ENCODE measurements at places on chromosomes 1 and 21.

- DNase-seq = peak; percentile 83
Observed at GRCh38 chr1:12124693-12125421, 41.9 kb upstream of the TNFRSF1B start.

GRCh38 chr1:245751116-245751515 is 596.3 kb downstream of the KIF26B start:
- DNase-seq = no peak

DNA sequence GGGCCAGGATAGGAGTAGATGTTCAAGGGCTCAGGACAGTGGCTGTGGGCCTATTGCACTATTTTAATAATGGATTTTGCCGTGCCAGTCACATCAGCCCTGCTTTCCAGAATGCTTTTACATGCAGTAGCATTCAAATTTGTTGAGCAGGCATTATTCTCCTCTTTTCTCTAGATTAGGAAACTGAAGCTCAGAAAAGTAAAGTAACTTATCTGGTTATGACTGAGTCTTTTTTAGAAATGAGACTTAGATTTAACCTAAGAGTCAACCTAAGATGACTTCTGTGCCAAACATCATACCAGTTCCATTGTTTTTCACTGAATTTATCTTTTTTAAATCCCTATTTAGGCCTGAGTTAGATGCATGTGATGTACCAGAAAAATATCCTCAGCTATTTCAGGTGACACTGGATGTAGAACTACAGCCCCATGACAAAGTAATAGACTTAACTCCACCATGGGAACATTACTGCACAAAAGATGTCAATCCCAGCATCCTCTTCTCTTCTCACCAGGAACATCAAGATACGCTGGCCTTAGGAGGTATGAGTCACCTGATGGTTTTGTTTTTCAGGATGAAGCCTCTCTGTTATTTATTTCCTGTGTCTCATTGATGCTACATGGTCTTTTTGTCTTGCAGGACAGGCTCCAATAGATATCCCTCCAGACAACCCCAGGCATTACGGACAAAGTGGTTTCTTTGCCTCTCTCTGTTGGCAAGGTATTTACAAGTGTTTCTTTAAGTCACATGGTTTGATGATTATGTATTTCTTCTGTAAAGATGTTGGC is 31.4 kb upstream of the LEPR start:
- no peak for DNase-seq

DNA sequence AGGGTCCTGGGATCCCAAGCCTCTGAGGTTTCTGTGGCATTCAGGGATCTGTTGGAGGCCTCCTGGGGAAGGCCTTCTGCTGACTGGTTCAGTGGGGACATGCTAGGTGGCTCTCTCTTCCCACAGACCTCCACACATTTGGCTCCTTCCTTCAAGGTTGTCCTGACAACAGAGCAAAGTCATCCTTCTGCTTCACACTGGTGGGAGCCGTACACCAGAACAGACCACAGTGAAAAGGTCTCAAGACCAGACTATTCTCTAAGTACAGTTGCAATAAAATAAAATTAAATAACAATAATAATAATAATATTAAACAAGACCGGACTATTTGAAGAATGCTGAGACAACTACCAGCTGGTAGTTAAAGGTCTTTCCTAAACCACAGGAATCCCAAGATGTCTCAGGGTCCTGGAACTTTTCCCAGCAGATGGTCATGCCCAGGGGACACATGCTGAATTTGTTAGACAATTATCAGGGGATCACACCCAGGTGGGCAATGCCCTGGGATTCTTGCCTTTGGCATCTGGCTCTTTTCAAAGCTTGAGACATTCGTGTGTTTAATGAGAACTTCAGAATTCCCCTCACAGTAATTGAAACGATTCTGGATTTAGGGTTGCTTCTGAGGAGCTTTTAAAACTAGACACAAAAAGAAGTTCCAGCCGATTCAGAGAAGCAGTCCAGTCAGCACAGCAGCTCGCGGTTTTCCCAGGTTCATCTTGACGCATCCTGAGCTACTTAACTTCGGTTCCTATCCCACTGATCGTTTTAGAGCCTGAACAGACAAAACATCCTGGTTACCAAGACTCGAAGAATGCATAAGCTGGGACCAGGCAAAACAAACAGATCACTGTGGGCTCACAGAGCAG is 22.9 kb downstream of the HTR1D start:
- no peak for DNase-seq

DNA sequence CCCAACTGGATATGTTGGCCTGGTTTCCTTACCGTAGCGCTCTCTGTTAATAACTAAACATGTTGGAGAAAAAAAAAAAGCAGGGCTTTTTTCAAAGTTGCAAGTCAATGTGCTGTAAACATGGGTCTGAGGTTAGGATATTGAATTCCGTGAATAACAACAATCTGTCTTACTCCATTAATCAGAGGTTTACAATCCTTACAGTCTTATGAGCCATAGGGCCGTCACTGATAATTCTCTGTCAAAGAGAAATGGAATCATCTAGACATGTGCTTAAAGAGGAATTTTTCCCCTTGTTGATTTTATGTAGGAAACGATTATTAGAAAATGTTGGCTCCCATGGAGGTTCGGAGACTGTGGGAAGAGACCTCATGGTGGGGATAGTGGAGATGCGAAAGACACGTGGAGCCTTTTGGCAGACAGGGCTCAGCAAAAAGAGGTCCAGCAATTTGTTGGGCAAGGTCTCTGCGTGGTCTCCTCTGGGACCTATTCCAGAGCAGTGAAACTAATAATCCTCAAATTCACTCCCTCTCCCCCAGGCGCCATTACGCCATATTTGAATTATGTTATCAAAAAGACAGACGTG is 83.5 kb upstream of the CLDN14 start:
- DNase-seq = no peak

DNA sequence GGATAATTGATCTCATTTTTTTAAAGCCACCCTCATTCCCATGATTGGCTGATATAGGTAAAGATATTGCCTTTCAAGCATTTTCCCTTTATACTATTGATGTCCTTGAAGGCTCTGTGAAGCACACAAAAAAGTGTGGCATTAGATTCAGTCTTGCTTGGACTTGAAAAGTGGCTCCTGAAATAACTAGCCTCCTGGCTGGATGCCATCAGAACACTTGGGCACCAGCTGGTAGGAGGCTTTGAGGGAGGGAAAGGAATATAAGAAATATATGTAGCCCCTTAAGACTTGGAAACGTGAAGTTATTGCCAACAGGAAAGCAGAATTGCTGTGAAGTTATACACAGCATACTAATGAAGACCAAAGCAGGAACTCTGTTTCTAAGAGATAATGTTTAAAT is 14.1 kb downstream of the MTR start:
- DNase-seq = no peak

GRCh38 chr1:199580300-199580699 is 447.2 kb upstream of the NR5A2 start:
- no peak for DNase-seq

GRCh38 chr1:192629612-192630011 is 6.3 kb upstream of the RGS13 start:
- DNase-seq = no peak

DNA sequence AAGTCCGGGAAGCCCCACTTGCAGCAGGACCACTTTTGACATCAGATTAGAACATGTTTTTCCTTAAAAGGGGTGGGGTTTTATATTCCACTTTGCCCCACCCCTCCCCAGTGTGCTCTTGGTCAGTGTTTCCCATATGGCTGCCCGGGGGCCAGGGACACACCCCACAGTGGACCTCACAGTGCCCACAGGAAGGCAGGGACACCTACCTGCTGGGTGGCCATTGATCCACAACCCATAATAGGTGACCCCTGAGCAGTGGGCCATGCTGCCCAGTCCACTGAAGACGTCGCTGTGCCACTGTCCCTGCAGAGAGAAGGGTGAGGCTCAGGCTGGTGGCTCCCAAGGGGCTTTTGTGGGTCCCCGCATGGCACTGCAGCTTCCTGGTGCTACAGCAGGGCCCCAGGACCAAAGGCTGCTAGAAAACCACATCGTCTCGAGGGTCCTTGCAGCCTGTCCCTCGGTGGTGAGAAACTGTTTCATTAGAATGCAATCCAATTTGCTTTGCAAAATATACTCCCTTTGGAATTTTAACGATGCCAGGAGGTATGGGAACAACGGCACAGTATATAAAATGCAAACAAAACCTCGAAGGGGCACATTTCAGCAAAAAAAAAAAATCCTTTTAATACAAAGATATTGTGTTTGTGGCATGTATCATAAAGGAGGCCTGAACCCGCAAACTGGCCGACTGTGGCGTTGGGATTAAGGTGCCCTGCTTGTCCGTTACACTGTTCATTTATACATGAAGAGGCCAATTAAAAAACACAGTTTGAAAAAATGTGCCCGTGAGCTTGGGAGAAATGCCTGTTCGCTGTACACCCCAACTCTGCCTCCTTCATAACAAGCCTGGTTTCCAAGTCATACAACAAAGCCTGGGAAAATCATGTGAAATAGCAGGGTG is 16.9 kb downstream of the MORN1 start:
- DNase-seq = no peak

- DNase-seq = no peak
Observed at GRCh38 chr1:86365896-86366295, 30.2 kb downstream of the ODF2L start.

GRCh38 chr1:58465176-58465575 is 81.3 kb downstream of the OMA1 start:
- no peak for DNase-seq

- DNase-seq = peak; percentile 36
Observed at GRCh38 chr1:156804572-156805243, 11.9 kb downstream of the SH2D2A start.

DNA sequence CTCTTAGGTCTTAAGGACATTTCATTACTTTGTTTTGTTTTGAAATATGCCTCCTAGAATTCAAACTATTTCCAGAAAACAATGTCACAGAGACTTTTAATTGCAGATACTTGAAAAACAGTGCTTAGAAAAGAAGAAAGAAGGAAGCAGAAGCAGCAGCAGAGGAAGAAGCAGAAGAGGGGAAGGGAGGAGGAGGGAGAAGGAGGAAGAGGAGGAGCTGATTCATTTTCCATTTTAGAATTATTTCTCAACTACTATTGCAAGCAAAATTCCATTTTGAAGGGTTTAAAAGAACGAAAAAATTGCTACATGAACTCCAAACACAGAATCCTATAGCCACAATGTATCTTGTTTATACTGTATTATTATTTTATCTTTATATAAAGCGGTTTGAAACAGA is 13.9 kb downstream of the RC3H1 start:
- no peak for DNase-seq

DNA sequence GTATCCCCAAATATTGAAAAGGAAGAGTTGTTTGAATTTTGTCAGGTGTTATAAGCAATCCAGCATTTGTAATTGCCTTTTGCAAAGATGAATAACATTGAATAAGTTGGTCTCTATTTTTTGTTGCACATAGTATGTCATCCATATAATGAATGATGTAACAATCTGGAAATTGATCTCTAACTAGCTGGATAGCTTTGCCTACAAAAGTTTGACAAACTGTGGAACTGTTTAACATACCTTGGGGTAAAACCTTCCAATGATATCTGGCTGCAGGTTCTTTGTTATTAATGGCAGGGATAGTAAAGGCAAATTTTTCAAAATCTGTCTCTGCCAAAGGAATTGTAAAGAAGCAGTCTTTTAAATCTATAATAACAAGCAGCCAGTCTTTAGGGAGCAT is 7.6 kb downstream of the DAP3 start:
- no peak for DNase-seq

DNA sequence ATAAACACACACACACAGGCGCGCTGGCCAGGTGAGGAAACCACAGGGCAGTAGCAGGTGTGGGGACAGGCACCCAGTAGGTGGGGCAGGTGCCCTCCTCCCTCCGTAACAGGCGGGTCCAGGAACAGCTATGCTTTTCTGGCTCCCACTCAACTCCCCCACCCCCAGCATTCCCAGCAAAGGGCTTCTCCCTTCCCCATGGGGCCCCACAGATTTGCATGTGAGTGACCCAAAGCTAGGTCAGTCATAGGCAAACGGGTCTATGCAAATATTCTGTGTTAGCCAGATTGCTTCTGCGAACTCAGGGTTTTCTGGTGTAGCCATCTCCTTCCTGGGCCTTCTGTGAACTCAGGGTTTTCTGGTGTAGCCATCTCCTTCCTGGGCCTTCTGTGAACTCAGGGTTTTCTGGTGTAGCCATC is 114.2 kb downstream of the SIK1 start:
- DNase-seq = no peak

DNA sequence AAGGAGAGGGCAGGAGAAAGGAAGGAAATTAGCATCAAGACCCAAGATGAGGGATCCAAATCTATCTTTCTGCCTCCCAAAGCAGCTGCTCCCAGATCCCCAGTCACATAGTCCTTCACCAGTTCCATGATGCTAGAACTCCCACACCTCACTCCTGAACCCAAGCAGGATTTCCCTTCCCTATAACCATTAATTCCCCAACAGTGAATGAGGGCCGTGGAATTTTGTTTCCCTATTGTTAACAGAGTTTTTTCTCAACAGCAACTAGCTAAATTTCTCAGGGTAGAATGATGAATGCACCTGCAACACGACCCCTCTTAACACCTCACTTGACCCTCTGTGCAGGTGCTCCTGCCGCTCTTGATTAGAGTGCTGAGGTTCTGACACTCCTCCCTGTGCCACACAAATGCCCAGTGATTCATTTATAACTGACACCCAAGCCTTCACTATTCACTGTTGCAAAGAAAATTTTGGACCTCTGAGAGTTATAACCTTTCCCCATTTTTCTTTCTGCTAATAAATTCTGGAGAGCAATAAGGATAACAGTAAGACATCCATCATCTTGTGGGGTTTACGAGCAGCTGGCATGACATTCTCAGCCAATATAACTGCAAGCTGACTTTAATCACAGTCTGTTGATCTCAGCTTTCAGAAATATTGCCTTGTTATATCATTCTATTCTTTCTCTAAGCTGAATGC is 25.4 kb upstream of the NPL start:
- no peak for DNase-seq

DNA sequence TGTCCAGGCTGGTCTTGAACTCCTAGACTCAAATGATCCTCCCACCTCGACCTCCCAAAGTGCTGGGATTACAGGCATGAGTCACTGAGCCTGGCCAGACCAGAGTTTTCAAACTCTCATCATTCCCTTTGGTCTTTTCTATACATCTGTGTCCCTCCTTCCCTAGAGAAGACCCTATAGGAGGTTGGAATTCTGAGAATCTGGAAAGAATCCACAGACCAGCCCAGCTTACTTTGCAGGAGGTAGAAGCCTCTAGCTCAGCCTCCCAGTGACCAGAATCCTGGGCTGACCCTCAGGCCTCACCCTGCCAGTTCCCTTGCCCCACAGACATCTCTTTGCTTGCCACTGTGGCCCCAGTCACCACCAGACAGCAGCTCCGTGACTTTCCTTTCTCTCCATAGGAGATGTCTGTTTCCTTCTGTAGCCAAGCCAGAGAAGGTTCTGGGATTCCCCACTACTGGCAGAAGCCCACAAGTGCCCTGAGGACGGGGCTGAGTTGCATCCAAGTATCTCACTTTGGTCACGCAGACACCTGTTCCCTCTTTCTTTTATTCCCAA is 34.7 kb upstream of the KHDRBS1 start:
- DNase-seq = no peak
